ENCODE measurements at places on chromosomes 6 and 20. TPM values are rescaled to one million over a fixed set of nuclear protein-coding genes. Genes with fewer than 3 reads are reported as not detected.

Gene TRIM40
- not detected for total RNA-seq

Gene SMOC2
- total RNA-seq, result not detected

Gene ADAM33
- not detected for total RNA-seq

Gene MANEA
- 14.0 TPM for total RNA-seq

Gene MCM8
- total RNA-seq, result 49.6 TPM

Gene RNF182
- total RNA-seq, result not detected

Gene SIRPB1
- 1.4 TPM for total RNA-seq

Gene PRDM13
- total RNA-seq, result not detected

Gene LY6G6C
- total RNA-seq, result not detected

Data from activated naive CD4-positive, alpha-beta T cell treated with anti-CD3 and anti-CD28 coated beads for 36 hours (primary cell).